ENCODE measurements at places on chromosomes 11 and 22.

DNA sequence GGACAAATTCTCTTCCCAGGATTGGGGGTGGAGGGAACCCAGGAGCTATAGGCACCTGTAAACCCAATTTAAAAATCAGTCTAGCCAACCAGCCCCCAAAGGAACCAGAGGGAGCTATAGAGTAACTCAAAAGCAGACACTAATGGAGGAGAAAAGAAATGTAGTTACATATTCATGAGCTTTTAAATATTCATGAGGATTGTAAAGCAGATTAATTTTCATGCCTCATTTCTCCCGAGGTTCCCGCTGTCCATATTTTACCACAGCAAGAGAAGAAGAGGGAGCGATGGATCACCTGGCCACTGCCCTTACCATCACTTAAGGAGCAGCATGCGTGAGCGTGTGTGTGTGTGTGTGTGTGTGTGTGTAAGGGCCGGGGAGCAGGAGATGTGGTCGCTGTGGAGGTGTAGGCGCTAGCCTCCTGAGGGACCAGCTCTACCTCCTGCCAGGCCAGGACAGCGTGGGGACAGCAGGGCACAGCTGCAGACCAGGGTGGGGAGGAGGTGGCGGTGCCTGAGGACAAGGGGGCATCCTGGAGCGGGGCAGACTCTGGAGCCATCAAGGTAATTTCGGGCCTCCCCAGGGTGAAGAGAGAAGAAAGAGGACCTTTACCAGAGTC, 100.7 kb upstream of the THY1 start:
- DNase-seq, result no peak

- no peak for DNase-seq
Measured at GRCh38 chr11:15764948-15765347, 591.4 kb downstream of the SOX6 start.

DNA sequence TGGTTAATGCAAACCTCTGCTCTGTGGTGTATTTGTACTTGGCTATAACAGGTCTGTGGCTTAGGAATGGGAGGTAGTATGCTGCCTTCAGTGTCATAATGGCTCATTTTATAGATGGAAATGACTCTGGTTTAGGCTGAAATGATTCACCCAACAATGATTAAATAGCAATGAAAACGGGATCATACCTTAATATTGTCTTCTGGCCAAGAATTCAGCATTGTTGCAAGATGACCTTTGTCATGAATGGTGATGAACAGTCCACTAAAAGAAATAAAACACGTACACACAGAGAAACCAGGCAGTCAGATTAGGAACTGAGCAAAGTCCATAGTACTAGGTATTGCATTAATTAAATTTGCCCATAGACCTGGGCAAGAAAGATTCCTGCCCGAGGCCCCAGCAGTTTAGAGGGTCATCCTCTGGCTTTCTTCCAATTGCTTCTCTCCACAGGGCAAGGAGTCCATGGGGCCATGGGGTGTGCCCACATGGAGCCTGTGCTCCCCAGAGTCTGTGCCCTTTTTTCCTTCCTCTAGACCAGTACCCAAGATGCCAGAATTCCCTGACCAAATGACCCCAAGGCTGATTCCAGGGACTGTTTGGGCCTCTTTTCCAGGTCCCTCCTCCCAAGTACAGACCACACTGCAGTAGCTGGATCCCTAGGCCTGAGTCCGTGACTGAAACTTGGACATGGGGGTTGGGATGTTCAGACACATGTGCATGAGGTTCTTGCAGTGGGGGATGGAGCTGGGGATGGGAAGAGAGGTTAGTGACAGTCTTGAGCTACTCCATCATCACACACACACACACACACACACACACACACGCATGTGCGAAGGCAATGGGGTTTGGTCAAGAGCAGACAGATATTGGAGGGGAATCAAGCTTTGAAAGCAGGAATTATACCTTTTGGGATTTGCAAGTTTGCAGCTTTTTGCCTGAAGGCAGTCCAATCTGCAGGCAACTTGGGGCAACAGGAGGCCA, 134.2 kb downstream of the CCDC81 start:
- DNase-seq, result no peak

DNA sequence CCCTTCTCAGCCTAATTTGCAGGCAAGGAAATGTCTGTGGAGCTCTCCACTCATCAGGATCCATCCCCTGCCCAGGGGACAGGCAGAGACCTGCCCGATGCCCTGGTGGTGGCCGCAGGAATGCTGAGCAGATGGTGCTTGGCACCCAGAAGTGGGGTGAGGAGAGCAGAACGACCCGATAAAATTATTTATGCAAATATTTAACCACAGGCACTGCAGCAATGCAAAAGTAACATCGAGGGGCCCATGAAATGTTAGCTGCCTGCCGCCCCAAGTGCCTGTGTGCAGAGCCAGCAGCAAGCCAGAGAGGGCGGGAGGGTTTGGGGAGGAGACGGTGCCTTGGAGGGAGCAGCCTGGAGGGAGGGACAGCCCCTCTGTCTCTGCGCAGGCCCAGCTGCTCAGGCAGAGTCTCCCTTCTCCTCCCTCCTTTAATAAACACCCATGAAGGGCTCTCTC, 205.5 kb downstream of the CTTN start:
- DNase-seq, result no peak

DNA sequence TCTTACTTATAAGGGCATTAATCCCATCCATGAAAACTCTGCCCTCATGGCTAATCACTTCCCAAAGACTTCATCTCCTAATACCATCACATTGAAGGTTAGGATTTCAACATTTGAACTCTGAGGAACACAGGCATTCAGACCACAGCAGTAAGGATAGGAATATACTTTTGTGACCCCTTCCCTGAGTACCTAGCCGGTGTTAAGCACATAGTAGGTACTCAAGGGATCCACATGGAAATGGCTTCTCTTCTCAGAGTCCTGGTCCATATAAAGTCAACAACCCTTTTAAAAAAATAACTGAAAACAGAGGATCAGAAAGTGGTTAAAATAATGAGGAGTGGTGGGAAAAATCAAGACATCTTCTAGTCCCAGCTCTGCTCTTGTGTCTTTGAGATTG, 78.0 kb downstream of the TIMP3 start:
- no peak for DNase-seq

- DNase-seq, result no peak
Measured at GRCh38 chr11:111606986-111607385, 4.7 kb downstream of the SIK2 start.

DNA sequence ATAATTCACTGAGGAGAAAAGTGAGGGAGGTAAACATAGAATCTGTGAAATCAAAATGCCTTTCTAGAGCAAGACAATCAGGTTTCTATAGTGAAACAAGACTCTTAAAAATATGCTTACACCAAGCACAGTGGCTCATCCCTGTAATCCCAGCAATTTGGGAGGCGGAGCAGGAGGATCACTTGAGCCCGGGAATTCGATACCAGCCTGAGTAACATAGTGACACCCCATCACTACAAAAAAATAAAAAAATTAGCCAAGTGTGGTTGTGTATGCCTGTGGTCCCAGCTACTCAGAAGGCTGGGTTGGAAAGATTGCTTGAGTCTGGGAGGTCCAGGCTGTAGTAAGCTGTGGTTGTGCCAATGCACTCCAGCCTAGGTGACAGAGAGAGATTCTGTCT, 43.2 kb upstream of the ME3 start:
- no peak for DNase-seq

- DNase-seq, result no peak
Measured at GRCh38 chr11:66107600-66108510, 37.8 kb downstream of the PACS1 start.

Measured in MV-4-11 (cell line).